ENCODE measurements at places on chromosomes 6 and 20. TPM values are rescaled to one million over a fixed set of nuclear protein-coding genes. Genes with fewer than 3 reads are reported as not detected.

DNA sequence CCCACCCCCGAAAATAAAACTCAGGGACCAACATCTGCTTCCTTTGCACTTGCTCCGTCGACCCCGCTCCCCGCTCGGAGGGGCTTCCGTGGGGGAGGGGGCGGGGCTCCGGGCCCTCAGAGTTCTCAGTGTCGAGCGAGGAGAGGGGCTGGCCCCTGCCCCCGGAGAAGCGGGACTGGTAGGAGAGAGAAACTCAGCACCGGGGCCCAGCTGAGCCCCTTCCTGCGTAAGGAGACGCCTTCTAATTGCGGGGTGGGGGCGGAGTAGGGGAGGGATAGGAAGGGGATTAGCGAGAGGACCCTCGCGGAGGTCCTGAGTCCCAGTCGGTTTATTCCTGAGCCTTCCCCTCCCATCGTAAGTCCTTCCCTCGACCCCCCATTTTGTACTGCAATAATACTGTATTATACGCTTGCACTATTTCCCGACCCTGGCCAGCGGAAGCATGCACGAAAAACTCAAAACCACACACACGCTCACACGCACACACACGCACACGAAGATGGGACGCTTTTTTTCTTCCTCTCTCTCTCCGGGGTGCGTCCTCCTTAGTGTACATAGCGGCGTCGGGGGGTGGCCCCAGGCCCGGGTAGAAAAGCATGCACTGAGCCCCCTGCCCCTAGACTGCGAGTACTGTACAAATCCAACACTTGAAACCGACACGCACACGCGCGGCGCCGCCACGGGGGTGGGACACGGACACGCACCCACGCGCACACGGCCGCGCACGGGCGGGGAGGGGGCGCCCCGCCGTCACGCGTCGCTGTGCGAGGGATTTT is 22.1 kb upstream of the SLC22A7 start:
- DNase-seq, result peak; percentile 45

DNA sequence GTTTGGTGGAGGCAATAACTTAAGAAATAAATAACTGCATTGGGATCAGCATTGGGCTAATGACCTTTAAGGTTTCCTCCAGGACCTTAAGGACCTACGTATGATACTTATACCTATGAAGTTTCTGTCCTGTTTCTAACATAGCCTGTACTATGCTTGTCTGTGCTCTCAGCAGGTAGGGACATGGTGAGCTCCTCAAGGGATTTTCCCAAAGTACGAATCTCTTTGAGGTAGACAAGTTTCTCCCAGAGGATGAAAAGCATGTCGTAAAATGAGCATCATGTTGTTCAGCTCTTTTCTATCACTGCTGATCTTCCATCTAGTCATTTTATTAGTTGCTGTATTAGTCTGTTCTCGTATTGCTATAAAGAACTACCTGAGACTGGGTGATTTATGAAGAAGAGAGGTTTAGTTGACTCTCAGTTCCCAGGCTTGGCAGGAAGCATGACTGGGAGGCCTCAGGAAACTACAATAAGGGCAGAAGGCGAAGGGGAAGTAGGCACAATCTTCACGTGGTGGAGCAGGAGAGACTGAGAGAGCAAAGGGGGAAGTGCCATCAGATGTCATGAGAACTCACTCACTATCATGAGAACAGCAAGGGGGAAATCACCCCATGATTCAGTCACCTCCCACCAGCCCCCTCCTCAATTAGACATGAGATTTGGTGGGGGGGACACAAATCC is 77.8 kb upstream of the TGM3 start:
- peak; percentile 4 for DNase-seq

TRIM31 gene
- not detected for total RNA-seq

SCRT2 gene
- not detected for total RNA-seq

DNA sequence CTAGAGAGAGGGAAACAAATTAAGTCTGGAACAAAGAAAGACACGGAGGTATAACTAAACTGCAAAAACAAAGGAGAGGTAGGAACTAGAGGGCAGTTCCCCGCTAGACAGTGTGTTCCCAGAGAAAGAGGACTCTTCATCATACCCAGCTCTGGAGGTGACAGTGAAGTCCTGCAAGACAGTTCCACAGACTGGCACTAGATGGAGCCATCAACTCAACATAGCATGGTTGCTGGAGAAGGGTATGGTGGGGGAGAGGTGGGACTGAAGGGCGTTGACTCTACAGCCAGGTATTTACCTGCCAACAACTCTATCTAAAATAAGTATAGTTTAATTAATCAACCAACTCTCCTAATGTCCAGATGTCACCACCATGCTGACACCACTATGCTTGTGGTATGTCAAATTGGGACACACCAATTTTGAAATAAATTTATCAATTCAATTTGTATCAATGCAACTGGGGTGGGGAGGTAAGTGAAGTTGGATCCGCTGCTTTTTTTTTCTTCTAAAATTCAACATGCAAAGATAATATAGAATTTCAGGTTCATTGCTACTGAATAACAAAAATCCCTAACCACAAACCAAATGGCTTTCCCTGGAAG is 9.7 kb downstream of the BACH2 start:
- peak; percentile 62 for DNase-seq

DNA sequence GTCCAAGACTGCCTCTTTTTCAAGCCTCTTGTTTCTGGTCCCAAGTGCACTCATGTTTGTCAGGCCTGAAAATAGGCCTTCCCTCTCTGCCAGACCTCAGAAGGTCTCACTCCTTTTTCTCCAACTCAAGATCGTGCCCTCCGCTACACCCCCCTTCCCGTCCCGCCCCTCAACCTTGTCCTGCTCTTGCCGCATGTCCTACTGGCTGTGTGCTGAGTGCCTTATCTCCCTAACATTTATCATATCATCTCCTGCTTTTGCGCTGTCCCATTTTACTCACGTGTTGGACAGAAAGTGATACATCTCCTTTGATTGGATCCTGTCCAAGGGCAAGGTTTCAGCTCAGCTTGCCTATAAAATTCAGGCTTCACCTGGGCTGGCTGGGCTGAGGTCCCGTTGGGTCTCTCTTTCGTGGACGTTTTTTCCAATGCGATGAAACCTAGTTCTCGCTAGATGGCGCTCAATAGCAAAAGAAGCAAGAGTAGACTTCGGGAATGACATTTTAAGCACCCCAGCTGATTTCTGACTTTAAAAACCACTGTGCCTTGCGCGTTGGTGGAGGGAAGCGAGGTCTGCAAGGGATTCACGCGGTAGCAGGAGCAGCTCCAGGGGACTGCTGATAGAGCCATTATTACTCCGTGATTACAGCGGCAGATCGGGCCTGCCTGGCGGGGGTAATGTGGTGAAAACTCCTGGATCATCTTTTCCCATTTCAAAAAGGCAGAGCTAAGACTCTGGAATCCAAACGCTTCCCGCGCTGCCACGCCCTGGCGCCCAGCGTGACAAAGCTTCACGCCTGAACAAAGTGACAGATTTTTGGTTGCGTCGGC is 137.6 kb downstream of the IMPG1 start:
- peak; percentile 2 for DNase-seq

DNA sequence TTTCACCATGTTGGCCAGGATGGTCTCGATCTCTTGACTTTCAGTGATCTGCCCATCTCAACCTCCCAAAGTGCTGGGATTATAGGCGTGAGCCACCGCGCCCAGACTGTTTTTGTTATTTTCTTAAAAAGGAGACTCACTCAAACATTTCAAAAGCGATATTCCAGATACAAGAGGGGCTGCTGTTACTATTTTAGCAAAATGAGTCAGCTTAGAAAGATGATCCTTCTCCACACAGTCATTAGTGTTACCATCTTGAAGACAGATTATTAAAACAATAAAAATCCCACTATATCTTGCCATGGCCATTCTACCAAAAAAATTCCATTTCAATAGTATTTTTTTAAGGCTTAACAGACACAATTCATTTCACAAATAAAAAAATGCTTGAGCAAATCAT is 102.8 kb downstream of the PREP start:
- no peak for DNase-seq

- DNase-seq, result no peak
Measured at GRCh38 chr20:6157345-6157744, 34.5 kb upstream of the FERMT1 start.

DNA sequence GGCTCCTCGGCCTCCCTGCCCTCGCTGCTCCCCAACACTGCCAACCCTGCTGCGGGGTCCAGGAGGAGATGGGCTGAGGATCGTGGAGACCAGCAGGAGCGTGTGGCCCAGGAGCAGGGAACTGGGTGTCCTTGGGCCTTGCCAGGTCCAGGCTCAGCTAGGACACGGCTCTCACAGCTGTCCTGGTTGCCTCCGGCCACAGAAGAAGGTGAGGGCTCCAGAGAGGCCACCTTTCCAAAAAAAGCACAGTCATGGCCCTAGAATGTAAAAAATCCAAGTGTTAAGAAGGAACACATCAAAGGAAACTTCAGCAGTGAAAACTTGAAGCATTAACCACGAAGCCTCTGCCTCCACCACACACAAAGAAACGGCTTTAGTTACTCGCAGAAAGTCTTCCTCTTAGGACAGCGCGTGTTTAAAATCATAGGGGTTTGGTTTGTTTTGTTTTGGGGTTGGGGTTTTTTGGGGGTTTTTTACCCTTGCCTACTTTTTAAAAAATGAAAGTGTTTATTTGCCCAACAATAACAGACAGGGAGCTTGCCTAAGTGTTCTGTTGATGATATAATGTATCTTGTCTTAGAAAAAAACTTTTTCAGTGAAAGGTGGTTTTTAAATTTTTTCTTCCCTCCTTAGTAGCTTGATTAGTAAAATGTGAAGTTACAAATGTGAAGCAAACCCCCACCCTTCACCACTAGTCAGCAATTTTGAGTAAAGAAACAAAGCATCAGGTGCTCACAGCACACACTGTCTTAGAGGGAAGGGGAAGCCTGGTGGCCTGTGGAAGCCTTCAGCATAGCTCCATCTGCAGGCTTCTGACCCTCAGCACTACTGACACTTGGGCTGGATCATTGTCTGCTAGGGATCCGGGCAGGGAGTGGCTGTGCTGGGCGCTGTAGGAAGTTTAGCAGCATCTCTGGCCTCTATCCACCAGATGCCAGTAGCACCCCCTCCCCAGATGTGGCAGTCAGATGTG is 60.0 kb downstream of the PTPN1 start:
- DNase-seq, result no peak
